ENCODE measurements at places on chromosomes 3 and 15. TPM values are rescaled to one million over a fixed set of nuclear protein-coding genes. Genes with fewer than 3 reads are reported as not detected.

- peak; percentile 60 for DNase-seq
These were observed 22.4 kb downstream of the PAQR5 start for GRCh38 chr15:69320977-69321554.

- no peak for DNase-seq
These were observed 19.0 kb downstream of the ANP32A start for GRCh38 chr15:68801572-68802148.

- peak; percentile 36 for DNase-seq
These were observed 87.8 kb downstream of the KLHL25 start for GRCh38 chr15:85706779-85707518.

GRCh38 chr15:71312731-71313460 lies 197.6 kb downstream of the THSD4 start:
- peak; percentile 55 for DNase-seq

- DNase-seq, result no peak
These were observed 28.4 kb downstream of the PDE8A start for GRCh38 chr15:85010071-85010385.

- peak; percentile 34 for DNase-seq
These were observed 31.9 kb downstream of the SLMAP start for GRCh38 chr3:57787867-57788623.

GRCh38 chr15:88322461-88322860 lies 65.9 kb upstream of the NTRK3 start:
- DNase-seq, result peak; percentile 12

- no peak for DNase-seq
These were observed 64.0 kb downstream of the SLC6A1 start for GRCh38 chr3:11056531-11057050.

- DNase-seq, result no peak
These were observed 19.0 kb downstream of the SQOR start for GRCh38 chr15:45653702-45654424.

The NAALADL2 gene
- 19.2 TPM for total RNA-seq

The NUP210 gene
- total RNA-seq, result under 0.01 TPM

The CCR9 gene
- not detected for total RNA-seq

The ZNF662 gene
- 0.54 TPM for total RNA-seq

The CNTN4 gene
- total RNA-seq, result under 0.01 TPM

The AADACL2 gene
- total RNA-seq, result not detected
